ENCODE measurements at places on chromosomes 7 and 10.
A peak's percentile ranks its signal among the peaks of the same experiment; 100 is the strongest.

- DNase-seq: peak; percentile 76
These were observed 739 bp downstream of the CASP7 start for GRCh38 chr10:113680190-113681111.

- no peak for DNase-seq
These were observed 42.8 kb upstream of the RABGEF1 start for GRCh38 chr7:66697449-66698438.

- no peak for DNase-seq
These were observed 330.1 kb downstream of the ADARB2 start for GRCh38 chr10:1406967-1407945.

DNA sequence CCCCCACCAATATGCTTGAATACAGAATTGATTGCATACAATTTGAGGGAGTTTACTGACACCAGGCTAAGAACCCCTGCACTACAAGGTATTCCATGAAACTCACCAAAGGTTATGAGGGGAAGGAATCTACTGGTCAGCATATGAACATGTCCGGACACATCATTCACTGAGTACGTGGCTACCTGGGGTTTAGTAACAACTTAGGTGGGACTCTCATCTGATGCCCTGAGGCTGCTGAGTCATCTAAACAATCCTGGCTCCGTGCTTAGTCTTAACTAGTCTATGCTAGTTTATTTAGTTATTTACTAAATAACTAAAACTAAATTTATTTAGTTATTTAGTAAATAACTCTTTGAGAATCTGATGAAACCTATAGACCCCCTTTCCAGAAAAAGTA lies 11.3 kb downstream of the PI4K2A start:
- no peak for DNase-seq

GRCh38 chr7:30177965-30178364 lies 43.2 kb downstream of the MTURN start:
- DNase-seq: no peak

- no peak for DNase-seq
These were observed 123.4 kb upstream of the ZNF92 start for GRCh38 chr7:65250216-65250615.

DNA sequence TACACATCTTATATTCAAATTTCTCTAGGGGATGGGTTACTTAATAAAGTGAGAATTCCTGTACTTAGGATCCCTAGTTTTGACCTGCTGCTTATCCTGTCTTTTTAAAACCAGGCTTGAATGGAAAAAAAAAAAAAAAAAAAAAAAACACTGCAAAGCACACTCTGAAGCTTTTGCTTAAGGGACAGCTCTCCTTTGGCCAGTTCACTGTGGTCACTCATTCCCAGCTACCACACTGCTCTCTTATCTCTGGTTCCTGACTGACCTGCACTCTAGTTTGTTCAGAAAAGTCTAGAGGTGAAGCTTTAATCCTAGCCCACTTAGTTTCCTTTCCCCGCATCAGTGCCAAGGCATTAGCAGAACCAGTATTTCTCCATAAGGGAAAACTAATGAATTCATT lies 82.4 kb downstream of the CADPS2 start:
- DNase-seq: no peak

DNA sequence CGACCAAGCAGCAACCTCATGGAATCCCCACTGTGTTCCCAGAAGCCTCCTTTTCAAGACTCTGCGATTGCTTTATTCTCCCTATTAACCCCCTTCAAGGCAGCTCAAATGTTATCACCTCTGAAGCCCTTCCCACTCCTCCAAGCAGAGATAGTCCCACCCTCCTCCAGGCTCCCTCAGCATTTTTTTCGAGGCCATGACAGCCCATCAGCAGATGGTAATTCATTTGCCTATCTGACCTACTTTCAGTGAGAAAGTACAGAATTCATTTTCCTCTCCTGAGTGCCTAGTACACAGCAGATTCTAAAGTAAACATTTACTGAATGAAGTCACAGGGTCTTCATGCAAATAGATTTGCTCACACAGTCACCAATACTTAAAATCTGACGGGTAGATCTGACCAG lies 47.8 kb downstream of the HERPUD2 start:
- no peak for DNase-seq

GRCh38 chr10:131860806-131861440 lies 39.9 kb upstream of the PPP2R2D start:
- DNase-seq: no peak

Data from GM06990 (cell line).